Dorsolateral prefrontal cortex (tissue), 122 donors: ENCODE measurements at places on chromosomes 4 and X. TPM values are rescaled to one million over a fixed set of nuclear protein-coding genes. Genes with fewer than 3 reads are reported as not detected.

SLC39A8 gene
- 12.3 TPM for total RNA-seq

TMPRSS11B gene
- total RNA-seq = not detected

MAOA gene
- total RNA-seq = 35.6 TPM

TNIP3 gene
- 1.2 TPM for total RNA-seq

SLC2A9 gene
- total RNA-seq = 11.1 TPM

RASGEF1B gene
- total RNA-seq = 15.7 TPM
